ENCODE measurements at places on chromosomes 16 and 17.

DNA sequence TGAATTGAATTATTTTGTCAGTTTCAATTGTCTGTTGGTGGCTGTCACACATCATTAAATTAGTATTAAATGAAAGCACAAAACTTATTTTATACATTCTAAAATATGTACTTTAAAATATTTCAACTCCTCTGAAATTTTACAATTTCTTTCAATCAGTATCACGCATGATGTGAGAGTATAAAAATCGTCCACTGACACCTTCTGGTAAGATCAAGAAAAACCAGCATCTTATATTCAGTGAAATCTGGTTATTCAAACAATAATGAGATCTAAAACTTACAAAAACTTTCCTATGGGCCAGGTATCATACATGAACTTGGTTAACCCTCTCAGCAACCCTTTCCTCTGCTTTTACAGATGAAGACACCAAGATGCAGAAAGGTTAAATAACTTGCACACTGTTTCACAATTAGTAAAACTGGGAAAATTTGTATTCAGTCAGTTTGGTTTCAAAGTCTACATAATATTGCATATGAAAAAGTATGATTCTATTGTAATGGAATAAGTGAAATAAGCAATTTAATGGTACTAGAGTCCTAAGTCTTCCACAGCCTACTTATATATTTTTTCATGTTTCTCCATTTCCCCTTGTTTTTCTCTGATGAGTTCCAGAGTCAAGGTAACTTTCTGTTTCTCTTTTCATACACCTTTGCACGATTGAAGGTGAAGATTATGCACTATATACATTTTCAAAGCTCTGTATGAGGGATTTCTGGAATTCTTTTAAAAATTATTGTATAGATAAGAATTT, 58.7 kb downstream of the EFCAB5 start:
- no peak for DNase-seq

DNA sequence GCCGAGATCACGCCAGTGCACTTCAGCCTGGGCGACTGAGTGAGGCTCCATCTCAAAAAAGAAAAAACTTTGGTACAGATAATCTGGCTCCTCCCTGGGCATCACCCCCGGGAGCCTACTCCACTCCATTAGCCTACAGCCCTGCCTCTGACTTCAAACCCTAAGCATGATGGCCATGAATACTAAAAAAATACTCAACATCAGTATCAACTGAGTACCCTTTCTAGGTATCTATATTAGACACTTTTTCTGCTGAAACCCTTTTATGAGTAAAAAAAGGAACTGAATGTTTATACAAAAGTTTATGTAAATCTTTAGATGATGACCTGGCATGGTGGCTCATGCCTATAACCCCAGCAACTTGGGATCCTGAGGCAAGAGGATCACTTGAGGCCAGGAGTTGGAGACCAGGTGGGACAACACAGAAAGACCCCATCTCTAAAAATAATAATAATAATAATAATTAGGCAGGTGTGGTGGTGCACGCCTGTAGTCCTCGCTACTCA, 6.9 kb downstream of the RDM1 start:
- DNase-seq: no peak

- no peak for DNase-seq
These were observed at the start of gene PRAC2 for GRCh38 chr17:48722915-48723422. Gene PRAC2, plus strand, starts transcription at chr17:48723185. Its CDS starts 1,226 bp downstream, at chr17:48724411.

GRCh38 chr17:13688716-13689115, 87.0 kb upstream of the HS3ST3A1 start:
- no peak for DNase-seq

DNA sequence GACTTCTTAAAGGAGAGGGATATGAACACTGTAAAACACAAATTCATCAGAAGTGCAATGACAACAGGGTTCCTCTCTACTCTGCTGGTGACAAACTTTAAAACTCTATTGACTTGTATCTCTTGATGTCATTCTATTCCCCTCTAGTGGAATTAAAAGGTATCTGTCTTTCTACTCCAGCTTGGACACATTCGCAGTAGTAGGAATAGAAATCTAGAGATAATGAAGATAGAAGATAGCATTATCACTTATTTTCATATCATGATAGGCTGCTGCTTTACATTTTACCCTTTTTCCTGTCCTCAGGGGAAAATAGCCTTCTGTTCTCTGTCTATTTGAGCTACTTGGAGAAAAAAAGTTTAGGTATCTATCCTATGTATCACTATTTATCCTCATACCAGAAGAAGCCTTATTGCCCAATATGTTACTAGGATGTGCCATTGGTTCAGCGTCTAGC, 209.6 kb upstream of the CACNG5 start:
- no peak for DNase-seq

- no peak for DNase-seq
These were observed 16.2 kb downstream of the SMTNL2 start for GRCh38 chr17:4600563-4600962.

DNA sequence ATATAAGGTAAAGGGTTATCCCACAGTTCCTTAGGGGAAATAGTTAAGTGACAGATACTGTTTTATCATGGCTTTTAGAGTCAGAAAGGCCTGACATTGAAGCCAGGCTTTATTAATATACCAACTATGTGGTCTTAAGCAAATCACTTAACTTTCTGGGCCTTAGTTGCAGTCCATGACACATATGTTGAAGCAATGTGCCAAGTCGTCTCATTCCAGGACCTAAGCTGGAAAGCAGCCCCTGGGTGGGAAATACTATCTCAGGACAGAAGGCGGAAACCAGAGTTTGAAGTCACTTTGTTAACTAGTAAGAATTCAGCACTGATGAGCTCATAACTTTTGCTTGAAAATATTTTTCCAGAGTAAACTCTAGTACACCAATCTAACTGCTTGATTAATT, 80.0 kb downstream of the USP32 start:
- no peak for DNase-seq

DNA sequence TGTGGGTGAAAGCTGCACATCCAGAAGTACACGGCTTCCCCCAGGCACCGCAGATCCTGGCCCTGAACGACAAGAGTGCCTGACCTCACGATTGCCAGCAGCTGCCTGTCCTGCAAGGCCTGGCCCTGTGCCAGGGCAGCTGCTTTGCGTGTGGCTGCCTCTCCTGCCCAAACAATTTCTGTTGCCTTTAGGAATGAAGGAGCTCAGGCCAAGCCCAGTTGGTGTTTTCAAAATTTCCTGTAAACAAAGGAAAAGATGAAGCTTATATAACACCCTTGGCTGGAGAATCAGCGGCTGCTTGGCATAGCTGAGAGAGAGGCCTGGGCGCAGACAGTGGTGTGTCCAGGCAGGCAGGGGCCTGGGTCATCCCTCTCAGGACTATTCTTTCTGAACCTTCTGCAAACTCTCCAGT, 11.7 kb upstream of the SLC47A2 start:
- DNase-seq: no peak

- DNase-seq: no peak
These were observed 252.1 kb downstream of the PHKB start for GRCh38 chr16:47713225-47713595.

- no peak for DNase-seq
These were observed 2.0 kb upstream of the PSMB3 start for GRCh38 chr17:38750312-38751121.

- DNase-seq: no peak
These were observed 1.7 kb upstream of the HSD11B2 start for GRCh38 chr16:67429053-67429798.

GRCh38 chr17:77737442-77738265, 220.8 kb upstream of the TNRC6C start:
- DNase-seq: no peak

GRCh38 chr17:79609049-79609589, 1.7 kb downstream of the RBFOX3 start:
- DNase-seq: no peak

DNA sequence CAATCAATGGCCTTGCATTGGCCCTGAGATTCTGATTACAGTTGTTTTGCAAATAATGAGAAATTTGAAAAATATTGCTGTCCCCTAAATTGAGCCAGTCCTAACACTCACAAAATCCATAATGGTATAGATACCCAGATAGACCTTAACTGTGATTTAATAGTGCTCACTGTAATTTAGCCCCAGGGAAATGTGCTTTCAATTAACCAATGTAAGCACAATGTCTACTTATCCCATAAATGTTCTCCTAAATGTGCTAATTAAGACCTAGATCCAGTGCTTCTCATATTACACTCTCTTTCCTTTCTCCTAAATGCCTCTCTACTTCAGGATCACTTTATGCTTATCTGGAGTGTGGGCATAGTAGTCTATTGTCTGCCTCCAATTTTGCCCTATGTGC, 417.8 kb upstream of the CCL2 start:
- DNase-seq: no peak

DNA sequence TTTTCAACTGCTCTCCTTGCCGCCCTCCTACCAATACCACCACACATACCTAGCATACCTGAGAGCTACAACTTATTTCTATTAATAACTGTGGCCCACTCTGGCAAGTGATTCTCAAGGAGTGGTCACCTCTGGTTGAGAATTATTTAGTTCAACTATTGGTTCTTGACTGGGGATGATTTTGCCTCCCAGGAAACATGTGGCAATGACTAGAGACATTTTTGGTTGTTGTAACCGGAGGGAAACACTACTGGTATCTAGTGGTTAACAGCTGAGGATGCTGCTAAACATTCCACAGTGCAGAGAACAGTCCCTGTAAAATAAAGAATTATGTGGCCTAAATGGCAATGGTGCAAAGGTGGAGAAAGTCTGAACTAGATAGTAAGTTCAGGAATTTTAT, 96.7 kb downstream of the TRIM37 start:
- no peak for DNase-seq

DNA sequence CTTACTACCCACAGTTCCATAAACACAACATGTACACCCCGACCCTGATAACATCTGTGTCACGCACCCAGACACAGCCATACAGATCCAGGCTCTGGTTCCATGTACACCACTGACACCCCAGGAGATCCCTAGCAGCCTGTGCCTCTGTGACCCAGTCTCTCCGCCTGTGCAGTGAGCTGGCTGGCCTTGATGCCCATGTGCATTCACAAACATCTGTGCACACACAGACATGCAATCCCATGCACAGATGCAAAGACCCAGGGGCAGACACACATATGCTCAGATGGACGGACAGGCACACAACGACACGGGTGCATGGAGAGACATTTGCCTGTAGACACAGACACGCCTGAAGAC, 4.1 kb downstream of the CCDC102A start:
- no peak for DNase-seq

DNA sequence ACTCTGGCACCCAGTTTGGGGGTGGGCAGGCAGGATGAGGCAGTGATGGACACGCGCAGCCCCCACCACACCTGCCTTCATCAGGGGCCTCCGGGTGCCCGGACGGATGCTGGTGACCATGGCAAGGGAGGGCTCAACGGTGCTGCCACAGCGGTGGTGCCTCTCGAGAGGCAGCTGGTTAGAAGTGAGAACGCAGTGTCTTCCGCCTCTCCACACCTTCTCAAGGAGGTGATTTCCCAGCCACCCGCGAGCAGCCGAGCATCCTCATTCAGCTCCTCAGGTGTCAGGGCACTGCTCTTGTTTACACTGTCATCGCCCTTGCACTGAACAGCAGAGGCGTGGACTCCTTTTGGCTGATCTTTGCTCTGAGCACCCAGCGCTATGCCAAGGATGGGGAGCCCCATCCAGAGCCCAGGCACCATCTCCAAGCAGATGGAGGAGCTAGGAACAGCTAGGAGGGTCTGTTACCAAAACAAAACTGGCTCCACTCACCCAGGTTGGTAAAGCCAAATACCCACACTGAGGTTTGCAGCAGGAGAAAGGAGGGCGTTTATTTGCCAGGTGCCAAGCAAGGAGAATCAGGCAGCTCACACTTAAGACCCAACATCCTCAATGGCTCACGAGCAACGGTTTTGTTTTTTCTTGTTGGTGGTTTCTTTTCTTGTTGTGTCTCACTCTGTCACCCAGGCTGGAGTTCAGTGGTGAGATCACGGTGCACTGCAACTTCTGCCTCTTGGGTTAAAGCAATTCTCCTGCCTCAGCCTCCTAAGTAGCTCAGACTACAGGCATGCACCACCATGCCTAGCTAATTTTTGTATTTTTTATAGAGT, 174.3 kb upstream of the TNRC6C start:
- peak; percentile 56 for DNase-seq

- DNase-seq: no peak
These were observed 54.6 kb downstream of the WDR45B start for GRCh38 chr17:82593590-82594087.

- DNase-seq: no peak
These were observed 34.8 kb upstream of the ACSM2B start for GRCh38 chr16:20610892-20611349.

GRCh38 chr16:82583422-82583821, 43.3 kb upstream of the CDH13 start:
- no peak for DNase-seq

Data from activated T-helper 1 cell treated with Interleukin-2 at 50 U/mL for 16 hours (primary cell).